ENCODE measurements at places on chromosomes 2 and 18.

DNA sequence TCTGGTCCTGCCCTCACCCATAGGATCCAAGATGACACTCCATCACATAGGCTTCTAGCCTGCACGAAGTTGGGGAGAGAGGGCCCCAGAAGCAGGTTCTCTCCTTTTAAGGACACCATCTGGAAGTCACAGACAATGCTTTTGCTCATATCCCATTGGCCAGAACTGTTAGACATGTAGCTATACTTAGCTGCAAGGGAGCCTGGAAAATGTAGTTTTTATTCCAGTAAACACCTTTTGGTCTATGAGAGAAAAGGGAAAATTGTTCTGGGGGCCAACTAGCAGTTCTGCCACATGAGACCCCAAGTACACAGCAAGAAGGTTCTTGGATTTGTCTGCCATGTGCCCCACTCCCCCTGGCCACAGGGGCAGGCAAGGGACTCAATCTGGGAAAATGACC lies 206.1 kb downstream of the ZFP36L2 start:
- no peak for DNase-seq

DNA sequence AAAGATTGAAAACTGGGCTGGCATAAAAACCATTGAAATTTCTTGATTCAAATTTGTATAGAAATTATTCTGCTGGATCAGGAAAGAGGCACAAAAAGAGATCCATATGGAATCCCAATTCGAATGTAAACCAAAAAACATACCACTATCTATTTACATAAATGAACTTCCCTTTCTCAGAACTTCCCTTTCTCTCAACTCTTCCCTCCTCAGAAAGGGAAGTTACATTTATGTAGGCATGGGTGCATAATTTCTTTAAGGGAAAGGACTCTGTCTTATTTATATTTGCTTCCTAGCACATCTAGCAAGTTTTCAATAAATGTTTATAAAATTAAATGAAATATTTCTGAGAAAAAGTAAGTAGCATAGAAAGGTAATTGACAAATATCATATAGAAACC lies 398.1 kb upstream of the ATP5MC3 start:
- no peak for DNase-seq

- no peak for DNase-seq
These were observed 163.3 kb upstream of the STK17B start for GRCh38 chr2:196334710-196335109.

- DNase-seq = no peak
These were observed 12.1 kb upstream of the NOSTRIN start for GRCh38 chr2:168790226-168790902.

DNA sequence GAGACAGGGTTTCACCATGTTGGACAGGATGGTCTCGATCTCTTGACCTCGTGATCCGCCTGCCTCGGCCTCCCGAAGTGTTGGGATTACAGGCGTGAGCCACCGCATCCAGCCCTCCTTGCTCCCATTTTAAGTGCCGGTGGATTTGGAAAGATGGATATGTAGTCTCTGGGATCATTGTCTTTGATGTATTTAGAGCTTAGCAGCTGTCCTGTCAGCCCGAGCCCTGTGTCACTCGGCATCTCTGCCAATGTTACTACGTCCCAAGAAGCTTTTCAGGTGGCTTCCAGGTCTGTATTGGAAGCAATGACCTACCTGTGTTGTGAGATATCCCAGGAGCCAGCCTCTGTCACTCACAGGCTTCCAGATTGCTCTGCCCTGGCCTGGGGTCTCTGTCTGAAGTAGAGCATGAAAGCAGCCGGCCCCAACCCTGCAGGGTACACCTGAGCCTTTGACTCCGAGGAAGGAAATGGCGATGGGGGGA lies 35.3 kb downstream of the MAP4K4 start:
- DNase-seq = no peak

DNA sequence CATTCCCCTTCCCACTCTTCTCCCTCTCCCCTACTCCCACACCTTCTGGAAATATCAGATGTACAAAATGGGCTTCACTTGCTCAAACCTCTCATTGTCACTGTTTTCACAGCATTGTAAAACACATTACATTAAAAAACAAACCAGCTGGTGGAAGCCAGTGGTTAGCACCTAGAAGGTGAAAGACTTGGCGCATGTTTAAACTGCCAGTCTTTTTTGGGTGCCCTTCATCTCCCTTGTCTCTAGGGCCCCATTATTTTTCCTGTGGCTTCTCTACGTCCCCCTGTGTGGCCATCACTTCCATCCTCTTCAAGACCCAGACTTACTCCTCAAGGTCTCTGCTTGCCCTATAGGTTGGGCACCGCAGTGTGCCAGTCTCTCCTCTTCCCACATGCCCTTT lies 34.9 kb downstream of the MGAT5 start:
- DNase-seq = no peak

DNA sequence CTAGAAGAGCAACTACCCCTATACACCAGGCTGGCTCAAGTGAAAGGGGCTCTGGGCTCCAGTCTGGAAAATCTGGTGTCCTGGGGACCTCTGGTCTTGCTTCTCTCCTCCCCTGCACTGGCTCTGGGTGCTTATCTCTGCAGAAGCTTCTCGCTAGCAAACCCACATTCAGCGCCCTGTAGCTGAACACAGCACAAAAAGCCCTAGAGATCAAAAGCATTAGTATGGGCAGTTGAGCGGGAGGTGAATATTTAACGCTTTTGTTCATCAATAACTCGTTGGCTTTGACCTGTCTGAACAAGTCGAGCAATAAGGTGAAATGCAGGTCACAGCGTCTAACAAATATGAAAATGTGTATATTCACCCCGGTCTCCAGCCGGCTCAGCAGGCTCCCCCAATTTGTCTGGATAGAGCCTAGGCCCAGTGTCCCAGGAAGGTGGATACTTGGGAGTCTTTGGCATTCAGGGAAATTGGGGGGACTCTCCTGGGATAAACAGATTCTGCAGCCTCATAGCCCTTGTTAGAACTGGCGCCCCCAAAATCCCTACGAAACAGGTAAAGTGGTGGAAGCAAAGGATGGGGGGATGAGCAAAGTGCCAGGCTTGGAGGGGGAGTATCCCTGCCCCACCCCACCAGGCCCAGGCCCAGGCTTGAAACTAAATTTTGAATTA lies 2.5 kb upstream of the HOXD4 start:
- DNase-seq = no peak

DNA sequence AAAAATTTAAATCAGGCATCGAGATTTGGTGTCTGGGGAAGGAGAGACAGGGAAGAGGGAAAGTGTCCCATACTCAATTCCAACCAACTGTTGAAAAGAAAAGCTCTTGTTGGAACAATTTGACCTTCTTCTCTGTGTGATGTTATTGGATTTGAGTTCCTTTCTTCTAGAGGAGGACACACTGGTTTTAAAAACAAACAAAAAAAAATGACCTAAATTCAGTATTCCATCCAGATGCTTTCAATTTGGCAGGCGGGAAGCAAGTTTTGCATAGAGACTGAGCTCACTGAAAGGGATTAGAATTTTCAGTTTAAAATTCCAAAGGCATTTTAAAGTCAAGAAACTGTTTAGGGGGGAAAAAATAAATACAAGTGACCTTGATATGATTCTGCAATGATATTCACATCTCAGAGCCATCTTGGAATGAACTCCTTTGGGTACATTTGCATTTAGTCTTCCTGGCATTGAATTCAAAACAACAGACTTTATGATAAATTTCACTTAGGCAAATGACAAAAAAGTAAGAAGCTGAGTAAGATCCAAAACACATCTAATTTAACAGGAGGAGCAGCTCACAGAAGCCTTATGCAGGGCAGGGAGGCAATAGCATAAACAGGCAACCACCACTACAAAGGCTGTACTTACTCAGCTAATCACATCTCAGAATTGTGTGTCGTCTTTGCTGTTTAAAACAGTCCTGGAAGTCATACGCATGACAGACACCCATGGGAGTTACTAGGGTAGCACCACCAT lies 126.8 kb downstream of the CDH20 start:
- no peak for DNase-seq

GRCh38 chr18:5943514-5943913 lies 48.2 kb upstream of the TMEM200C start:
- DNase-seq = no peak

DNA sequence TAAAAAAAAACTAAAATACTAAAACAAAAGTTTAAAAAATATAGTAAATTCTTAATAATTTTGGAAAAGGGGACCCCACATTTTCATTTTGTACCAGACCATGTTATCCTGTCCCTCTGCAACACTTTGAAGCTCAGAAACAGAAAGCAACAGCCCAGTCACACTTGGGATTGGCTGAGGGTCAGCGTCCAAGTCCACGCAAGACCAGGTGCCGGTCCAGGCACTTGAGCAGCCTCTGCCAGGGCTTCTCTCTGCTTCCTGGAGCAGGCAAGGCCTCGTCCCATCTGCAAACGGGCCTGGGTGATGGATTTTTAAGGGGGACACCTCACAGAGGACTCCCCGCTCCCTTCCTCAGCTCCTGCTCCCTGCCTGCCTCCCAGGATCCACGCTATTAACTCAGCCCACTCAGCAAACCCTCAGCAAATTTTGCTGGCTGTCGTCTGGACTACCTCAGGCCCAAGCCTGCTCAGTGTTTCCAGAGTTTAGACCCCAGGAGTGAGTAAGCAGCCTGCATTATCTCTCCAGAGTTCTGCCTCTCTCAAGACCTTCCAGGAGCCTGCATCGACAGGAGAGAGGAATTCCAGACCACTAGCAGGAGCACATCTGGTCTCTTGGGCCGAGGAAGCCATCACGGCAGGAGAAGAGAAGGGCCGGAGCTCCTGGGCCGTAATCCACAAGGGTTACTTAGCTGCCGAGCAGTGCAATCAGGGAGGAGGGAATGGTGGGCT lies 88.7 kb upstream of the STPG4 start:
- no peak for DNase-seq

- DNase-seq = no peak
These were observed 68.8 kb downstream of the RAPGEF4 start for GRCh38 chr2:172804423-172804822.

GRCh38 chr2:101185085-101185484 lies 33.9 kb upstream of the TBC1D8 start:
- no peak for DNase-seq

GRCh38 chr2:235669269-235669831 lies 175.5 kb downstream of the AGAP1 start:
- peak; percentile 42 for DNase-seq

GRCh38 chr2:95372216-95372829 lies 30.2 kb upstream of the FAHD2A start:
- no peak for DNase-seq
